ENCODE measurements at places on chromosomes 16 and 17.

- DNase-seq: no peak
Measured at GRCh38 chr17:28467456-28468025, 5.9 kb upstream of the SLC13A2 start.

DNA sequence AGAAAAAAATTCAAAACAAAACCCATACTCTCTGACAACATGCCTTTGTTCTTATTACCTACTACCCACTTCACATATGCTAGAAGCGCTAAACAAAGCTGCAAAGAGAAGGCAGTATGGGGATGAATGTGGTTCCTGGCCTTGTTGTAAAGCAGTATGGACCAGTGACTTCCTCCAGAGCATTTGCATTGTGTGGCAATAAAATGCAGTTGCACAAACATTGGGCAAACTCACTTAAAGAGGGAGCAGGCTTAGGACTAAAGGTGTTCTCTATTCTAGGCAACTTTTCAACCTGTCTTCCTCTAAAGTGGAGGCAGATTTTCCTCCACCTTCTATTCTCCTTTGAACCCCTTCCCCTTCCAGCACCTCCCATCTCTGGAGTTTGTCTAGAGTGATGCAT, 17.1 kb downstream of the TMIGD1 start:
- no peak for DNase-seq

DNA sequence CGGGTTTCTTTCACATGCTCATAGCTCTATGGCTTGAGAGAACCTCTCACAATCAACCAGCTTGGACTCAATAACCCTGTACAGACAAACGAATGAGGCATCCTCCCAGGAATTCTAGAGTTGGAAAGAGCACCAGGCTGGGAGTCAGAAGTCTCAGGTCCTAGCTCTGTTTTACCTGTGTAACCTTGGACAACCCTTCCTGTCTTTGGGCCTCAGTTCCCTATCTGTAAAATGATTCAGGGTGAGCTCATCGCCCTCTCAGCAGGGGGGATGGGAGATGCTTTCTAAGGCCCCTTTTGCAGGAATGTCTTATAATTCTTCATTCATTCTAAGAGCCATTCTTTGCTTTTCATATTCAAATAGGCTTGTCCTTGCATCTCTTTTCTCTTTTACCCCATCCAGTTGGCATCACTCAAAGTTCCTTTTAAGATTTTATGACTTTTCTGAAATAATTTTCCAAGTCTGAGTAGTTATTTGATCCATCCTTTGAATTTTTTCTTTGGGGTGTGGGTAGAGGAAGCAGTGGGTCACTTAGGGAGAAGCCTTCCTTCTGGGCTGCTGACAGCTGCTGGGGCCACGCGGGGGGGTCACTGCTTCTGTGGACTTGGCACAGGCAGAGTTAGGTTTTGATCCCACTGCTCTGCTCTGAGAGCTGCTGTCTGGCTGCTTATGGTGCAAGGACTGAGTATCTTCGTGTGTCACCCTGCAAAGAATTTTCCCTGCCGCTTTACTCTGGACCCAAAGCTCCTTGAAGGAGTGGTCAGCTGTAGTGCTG, 102.7 kb downstream of the UTP18 start:
- DNase-seq: no peak

- no peak for DNase-seq
Measured at GRCh38 chr17:40177275-40177874, at the start of gene RAPGEFL1. Gene RAPGEFL1 (plus strand): TSS chr17:40177470. CDS start chr17:40177862, 392 bp downstream.

DNA sequence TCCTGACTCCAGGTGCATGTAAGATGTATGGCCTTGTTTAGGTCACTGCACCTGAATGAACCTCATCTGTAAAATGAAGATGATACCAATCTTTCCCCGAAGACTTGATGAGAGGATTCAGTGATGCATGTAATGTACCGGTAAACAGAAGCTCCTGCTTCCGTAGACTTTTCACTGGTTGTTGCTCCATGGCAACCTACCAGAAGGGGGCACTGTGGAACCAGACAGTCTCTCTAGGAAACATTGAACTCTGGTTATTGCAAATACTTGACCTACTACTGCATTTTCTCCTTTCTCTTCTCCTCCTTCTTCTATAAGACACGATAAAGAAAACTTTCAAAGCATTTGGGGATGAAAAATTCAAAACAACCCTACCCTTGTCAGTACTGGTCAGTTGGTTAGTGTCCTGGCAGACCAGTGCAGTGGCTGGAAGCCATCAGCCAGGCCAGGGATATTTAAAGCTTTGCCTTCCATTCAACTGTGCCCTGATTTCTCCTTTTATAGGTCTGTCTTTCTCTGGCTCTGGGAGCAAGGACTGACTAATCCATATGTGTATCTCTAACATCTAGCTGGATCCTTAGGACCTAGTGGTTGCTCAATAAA, 667.4 kb upstream of the SALL1 start:
- peak; percentile 41 for DNase-seq

- DNase-seq: no peak
Measured at GRCh38 chr17:27367121-27367981, 73.4 kb downstream of the WSB1 start.

DNA sequence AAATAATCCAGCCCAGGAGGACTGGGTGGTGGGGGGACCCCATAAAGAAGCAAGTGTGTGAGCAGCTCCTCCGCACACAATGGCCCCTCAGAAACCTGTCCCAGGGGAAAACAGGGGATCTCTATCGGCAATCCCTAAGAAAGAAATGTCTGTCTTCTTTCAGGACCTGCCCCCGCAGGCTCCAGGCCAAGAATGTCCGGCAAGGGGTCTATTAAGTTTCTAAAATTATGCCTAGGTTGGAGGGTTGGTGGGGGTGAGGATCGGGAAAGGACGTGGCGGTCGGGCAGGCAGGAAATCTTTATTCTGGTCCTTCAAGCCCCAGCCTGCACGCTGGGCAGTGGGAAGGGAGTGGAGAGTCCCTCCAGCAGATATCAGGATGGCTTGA, 23.4 kb upstream of the LITAF start:
- no peak for DNase-seq

DNA sequence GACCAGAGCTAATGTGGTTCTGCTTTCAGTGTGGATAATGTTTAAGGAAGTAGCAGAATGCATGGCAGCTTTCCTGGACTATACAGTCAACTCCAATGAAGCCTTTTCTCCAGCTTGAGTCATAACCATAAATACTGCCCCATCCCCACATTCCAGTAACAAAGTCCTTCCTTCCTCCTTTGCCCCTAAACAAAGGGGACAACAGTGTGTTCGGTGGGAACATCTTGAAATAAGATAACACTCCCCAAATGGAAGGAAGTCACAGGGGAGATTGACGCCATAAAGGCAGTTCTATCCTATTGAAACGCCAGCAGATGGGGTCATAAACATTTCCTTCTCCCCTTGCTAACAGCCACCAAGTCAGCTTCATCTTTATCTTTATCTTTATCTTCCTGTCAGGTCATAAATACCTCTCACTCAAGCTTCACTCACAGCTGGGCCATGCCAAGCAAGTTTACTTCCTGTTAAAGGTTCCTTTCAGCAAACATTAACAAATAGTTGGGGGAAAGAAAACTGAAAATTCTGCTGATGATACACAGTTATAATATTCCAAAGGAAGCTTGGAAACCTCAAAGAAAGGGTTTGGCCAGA, 136.7 kb downstream of the SNX11 start:
- DNase-seq: no peak

DNA sequence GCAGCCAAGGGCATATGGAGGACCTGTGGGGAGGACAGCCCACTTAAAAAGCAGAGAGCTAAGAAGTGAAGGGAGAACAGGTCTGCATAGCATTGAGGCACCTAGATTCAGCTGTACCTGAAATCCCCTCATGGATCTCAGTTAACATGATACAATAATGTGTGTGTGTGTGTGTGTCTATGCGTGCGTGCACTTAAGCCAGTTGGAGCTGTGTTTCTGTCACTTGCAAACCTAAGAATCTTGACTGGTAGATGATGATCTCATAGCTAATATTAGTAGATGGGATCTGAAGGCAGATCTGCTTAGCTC, 1.7 kb upstream of the ITPRIPL2 start:
- DNase-seq: no peak

- no peak for DNase-seq
Measured at GRCh38 chr17:7623661-7624060, 4.0 kb downstream of the SAT2 start.

- no peak for DNase-seq
Measured at GRCh38 chr17:58811290-58811689, 55.6 kb downstream of the PPM1E start.

DNA sequence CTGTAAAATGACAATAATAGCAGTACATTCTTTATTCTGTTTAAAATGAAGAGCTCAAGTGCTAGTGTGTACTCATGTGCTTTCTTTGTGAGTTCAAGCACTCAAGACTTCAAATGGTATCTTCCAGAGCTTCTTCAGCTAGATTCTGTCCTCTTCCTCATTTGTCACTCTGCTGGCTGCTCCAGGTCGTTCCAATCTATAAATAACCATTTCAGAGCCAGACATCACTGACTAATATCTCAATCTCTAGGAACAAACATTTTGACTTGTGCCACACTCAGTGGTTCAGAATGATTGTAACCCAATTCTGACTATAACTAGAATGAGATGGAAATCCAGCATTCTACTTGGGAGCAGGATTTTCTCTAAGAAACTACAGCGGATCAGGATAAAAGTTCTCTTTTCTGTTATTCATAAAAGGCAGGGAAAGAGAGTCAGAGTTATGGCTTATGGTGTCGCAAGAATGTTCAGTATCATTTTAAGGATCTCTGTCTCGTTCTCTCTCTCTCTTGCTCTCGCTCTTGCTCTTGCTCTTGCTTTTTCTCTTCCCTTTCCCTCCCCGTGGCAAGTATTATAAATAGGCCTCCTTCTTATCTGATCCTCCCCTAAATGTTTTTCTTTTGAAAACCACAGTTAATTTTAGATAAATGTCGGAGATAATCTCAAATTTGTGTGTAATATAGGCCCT, 116.3 kb upstream of the MAF start:
- DNase-seq: no peak

DNA sequence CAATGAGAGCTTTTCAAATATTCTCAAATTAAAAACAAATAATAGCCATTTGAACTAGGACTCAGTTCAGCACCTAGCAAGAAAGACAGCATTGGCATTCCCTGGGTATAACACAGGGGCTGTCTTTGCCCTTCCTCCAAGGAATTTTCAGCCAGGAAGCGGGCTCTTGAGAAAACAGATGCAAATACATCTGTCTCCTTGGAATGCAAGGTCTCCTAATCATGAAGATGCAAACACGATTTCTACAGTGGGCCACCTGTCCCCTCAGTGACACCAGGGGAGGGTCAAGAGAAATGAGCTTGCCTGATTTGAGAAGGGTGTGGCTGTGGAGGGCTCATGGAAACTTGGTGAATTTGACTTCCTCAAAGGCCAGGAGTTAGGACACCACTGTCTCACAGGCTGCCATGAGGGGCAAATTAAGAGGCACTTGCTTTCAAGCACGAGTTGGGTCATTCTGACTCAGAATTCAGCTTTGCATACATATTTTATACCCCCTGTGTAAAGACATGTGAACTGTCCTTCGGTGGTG, 24.5 kb upstream of the SUPT4H1 start:
- no peak for DNase-seq

DNA sequence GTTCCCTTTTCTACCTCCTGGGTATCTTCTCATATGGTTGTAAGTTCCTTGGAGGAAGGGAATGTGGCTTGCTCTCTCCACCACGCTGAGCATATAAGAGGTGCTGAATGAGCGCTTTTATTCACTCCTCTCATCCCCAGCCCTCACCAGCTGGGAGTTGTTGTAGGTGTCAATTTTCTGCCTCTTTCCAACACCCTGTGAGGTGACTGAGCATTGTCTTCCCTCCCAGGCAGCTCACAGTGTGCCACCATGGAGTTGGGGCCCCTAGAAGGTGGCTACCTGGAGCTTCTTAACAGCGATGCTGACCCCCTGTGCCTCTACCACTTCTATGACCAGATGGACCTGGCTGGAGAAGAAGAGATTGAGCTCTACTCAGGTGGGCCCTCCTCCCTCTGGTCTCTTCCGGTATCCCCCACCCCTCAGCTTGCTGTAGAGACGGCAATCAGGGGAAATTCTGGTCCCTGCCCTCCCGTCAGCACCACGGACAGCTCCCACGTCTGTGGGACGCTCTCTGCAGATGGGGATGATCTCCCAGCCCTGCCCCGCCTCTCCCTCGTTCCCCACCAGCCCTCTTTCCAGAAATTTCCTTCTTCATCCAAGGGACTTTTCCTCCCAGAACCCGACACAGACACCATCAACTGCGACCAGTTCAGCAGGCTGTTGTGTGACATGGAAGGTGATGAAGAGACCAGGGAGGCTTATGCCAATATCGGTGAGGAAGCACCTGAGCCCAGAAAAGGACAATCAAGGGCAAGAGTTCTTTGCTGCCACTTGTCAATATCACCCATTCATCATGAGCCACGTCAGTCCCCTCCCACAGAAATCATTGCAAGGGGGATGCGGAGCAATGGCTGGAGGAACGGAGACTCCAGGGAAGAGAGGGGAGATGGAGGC, 18.3 kb downstream of the CIITA start:
- DNase-seq: peak; percentile 71

DNA sequence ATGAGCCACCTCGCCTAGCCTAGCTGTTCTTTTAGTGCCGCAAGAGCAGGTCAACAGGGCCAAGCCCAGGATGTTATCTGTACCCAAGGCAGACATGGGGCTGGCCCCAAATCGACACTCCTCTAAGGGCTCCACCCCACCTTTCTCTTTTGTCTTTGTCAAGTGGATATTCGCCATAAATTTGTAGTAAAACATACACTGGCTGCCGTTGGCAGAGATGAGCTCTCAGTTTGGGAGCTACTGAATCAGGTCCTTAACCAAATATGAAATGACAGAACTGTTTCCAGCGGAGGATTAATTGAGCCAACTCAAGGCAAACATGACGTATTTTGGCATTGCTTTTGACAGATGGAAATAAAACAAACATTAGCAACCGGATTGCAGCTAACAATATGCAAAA, 556.9 kb upstream of the CDH5 start:
- no peak for DNase-seq

DNA sequence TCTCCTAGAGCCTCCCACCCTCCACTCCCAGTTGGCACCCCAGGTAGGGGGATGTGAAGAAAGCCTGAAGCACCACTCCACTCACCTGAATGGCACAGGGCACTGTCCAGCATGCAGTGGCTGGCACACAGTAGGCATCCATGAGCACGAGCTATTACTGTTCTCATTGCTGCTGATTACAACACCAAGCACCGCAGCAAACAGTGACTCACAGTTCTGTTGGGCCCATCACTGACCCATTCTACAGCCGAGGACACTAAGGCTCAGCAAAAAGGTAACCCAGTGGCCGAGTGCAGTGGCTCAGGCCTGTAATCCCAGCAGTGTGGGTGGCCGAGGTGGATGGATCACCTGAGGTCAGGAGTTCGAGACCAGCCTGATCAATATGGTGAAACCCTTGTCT, 2.7 kb downstream of the ZSCAN10 start:
- DNase-seq: no peak

DNA sequence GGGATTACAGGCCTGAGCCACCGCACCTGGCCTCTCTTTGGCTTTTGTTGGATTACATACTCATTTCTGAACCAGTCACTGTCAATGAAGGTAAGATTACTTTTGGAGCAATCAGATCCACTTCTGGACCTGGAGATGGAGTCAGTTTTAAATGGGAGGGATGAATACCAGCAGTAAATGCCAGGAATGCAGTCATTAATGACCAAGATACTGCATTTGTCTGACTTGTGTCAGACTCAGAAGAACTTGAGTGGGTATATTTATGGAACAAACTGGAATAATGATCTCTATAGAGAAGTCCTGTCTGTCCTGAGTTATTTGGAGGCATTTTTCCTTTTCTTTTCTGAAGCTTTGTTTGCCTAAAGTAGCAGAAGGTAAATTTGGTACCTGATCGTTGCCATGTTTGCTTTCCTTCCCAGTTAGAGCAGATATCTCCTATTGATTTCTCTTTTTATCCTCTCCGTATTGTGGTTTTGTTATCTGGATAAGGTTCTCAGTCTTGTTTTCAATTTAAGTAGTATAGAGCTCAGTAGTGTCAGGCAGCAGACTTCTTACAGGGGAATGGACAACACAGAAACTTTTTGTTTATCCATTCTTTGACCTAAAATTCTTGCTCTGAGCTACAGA, 10.7 kb downstream of the NLK start:
- no peak for DNase-seq

All from iPS DF 6.9 (cell line).